ENCODE measurements at places on chromosomes 13 and 19. TPM values are rescaled to one million over a fixed set of nuclear protein-coding genes. Genes with fewer than 3 reads are reported as not detected.

Gene MISP
- not detected for total RNA-seq

Gene LSR
- 3.5 TPM for total RNA-seq

Gene PODNL1
- 0.58 TPM for total RNA-seq

Gene CHAF1A
- 77.1 TPM for total RNA-seq

Gene PRODH2
- not detected for total RNA-seq

Gene ZNF816
- 14.0 TPM for total RNA-seq

Gene UBL3
- 16.1 TPM for total RNA-seq

Gene TINCR
- 0.40 TPM for total RNA-seq
